Stimulated activated CD4-positive, alpha-beta T cell treated with anti-CD3 and anti-CD28 coated beads, Interleukin-1b, Interleukin-23, amount 100 ng/mL, for 1 hour (primary cell): ENCODE measurements at places on chromosomes 12 and 14.

DNA sequence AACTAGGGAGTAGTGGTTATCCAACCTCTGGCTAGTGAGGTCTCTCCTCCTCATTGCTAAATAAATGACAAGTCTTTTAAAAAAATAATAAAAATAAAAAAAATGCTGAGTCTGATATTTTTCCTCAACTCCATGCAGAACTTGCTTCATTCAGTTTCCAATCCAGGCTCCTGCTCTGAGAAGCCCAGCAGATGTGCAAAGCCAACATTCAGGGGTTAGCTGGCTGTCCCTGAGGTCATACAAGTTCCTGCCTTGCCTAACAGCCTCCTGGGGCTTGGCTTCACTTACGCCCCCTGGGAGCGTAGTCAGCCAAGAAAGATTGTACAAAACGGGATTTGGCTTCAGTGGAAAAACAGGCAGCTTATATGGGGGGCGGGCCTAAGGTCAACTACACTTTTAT lies 23.3 kb downstream of the RTRAF start:
- DNase-seq = no peak

DNA sequence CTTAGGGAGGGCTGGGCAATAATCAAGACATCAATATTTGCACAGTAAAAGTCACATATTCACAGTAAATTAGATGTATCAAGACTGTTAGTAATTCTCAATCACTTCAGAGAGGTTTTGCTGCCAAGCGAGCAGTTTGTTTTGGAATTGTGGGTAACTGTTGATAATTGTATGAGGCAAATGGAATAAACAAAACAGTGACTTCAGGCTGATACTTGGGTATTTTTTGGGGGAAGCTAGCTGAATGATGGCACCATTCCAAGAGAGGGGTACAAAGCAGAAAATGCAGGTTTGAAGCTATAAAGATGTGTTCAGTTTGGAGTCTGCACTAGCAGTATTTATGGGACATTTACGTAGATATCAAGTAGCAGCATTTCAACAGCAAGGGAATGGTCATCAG lies 232.8 kb upstream of the ATP2B1 start:
- no peak for DNase-seq

DNA sequence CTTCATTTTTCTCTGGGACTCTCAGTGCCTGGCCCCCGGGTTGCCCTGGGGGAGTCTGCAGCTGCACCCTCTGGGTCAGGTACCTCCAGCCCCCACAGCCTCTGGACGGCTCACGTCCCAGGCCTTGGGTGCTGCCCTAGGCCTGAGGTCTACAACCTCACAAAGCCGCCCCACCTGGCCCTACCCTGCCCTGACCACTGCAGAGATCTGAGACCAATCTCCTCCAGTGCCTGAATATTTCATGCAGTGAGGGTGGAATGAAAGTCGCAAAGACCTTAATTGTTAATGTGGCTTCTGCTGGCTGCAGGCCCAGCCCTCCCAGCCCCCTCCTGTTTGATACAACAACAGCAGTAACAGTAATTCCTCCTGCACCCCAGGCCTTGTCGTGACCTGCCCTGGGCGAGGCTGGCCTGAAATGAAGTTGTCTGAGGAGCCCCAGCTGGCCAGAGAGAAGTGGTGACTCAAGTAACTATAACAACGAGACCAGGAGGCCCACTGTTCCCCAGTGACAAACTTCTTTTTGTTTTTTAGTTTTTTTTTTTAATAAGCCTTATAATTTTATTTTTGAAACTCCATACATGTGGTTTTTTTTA lies 8.8 kb upstream of the CCDC85C start:
- DNase-seq = no peak

DNA sequence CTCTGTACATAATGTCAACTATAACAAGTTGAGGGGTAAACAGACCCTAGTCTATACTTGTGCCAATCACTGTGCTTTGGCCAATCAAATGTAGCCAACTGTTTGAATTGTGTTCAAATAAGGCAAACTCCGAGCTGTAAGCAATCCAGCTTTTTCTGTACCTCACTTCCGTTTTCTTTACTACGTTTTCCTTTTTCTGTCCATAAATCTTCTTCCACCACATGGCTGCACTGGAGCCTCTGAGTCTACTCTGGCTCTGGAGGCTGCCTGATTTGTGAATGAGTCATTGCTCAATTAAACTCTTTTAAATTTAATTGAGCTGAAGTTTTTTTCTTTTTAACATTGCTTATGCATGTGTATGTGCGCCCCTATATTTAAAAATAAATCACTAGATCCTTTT lies 29.7 kb downstream of the CLEC1A start:
- no peak for DNase-seq

DNA sequence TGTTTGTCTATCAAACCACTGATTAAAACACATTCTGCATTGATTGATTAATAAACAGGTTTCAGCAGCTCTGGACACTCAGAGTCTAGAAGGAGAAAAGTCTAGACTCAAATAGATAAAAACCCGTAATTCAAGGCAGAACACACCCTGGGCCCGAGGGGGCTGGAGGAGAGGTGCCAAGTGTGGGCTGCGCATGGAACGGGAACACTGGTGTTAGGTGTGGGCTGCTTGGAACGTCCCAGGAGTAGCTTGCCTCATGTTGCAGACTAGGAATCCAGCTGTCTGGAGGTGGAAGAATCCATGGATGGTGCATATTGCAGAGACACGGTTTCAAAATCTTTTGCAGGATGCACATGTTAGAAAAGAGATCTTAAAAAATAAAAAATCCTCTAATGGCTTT lies 223.0 kb downstream of the APAF1 start:
- DNase-seq = no peak

GRCh38 chr14:91484744-91485143 lies 25.4 kb downstream of the PPP4R3A start:
- no peak for DNase-seq

DNA sequence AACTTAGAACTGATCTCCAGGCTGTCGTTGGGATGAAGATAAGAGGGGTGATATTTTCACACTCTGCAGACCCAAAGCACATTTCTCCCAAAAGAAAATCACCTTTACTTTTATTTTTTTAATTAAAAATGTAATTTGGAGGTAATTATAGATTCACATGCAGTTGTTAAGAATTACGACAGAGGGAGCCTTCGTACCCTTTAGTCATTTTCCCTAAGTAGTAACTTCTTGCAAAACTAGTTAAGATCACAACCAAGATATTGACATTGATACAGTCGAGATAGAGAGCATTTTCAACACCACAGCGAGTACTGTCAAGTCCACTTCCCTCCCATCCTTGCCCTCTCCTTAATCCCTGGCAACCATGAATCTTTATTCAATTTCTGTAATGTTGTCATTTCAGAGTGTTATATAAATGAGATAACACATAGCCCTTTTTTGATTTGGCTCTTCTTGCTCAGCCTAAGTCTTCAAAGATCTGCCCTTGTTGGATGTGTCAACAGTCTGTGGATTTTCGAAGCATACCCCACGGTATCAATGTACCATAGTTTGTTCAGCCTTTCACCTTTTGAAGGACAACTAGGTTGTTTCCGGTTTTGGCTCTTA lies 39.6 kb downstream of the DNAH10 start:
- DNase-seq = no peak

GRCh38 chr12:88703790-88704189 lies 123.5 kb upstream of the KITLG start:
- no peak for DNase-seq

- DNase-seq = no peak
Measured at GRCh38 chr14:100653409-100653808, 66.2 kb upstream of the BEGAIN start.

GRCh38 chr14:34093883-34094282 lies 143.0 kb upstream of the EGLN3 start:
- DNase-seq = no peak

DNA sequence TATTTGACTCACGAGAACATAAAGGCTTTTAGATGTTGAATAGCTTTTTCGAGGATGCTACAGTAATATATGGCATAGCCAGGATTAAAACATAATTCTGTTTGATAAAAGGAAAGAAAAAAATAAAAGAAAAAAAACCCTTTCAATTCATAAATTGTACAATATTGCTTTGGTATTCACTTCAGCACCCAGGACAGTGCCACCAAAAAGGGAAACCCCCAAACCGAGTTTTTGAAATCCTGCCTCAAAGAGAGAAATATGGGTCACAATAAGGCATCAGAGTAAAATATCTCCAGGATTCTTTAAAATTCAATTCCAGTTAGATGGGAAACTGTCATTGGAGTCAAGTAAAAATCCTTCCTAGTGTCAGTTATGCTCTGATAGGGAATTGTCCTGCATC lies 551.2 kb upstream of the SEL1L start:
- no peak for DNase-seq

DNA sequence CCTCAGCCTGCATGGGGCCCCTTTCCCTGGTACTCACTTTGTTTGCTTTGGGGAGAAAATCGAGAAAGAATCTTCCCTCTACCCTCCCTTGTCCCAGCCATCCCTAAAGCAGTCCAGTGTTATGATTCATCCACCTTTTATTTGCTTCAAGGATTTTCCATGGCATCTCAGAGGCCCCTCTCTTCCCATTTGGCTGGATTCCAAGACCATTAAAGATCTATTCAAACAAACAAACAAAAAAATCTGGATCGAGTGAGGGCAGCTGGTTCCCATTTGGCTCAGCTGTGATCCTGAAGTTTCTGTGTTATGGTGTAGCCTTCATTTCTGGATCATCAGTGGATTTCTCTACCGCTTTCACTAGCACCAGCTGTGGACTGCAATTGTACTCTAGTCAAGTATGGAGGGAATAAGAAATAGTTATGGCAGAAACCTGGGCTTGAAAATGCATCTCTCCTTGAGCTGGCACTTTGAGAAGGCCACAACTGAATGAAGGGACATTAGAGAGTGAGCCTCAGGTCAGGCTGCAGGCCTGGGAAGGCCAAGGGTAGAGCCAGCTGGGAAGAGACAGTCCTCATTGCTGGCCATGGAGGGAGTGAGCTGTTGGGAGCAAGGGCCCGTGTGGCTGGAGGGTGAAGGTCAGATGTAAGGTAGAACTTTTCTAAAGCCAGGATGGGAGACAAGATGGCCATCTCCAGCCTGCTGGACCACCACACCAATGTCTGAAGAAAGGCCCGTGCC lies 13.7 kb downstream of the KRT71 start:
- no peak for DNase-seq

DNA sequence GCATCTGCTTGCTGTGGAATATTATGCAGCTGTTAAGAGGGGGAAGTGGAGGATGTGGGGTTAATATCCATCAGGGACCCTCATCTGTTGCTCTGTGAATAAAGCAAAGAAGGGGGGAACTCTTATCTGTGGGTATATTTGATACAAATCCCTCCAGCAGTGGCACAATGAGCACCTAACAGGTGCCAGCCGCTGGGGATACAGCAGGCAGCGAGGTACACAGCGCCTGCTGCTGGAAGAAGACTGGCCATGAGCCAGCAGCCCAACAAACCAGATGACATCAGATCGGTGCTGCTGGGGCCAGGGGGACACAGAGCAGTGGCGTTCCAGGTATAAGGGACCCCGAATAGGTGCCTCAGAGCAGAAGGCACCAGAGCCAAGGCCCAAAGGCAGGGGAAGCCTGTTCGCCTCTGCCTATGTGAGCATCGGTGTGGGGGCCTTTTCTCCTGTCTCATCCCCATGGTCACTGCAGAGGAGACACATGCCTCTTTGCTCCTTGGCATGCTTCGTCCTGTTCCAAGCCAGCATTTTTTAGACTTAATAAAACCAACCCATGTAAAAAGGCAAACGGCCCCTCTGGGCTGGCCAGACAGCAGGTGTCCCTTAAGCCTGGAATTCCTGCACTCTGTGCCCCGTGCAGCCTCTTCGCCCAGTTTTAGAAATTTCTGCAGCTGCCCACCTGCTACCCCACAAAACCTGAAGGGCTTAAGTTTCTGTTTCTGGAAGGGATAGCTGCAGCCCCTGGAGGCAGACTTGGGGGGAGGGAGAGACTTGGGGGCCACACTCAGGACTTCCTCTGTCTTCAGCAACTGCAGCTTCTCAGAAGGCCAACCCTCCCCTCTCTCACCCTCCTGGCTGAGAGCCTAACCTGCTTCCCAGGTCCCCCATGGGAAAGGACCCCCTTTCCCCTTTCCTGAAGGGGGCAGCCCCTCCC lies 1.6 kb upstream of the CKB start:
- DNase-seq = no peak

- DNase-seq = no peak
Measured at GRCh38 chr12:67807814-67808213, 159.3 kb downstream of the DYRK2 start.

DNA sequence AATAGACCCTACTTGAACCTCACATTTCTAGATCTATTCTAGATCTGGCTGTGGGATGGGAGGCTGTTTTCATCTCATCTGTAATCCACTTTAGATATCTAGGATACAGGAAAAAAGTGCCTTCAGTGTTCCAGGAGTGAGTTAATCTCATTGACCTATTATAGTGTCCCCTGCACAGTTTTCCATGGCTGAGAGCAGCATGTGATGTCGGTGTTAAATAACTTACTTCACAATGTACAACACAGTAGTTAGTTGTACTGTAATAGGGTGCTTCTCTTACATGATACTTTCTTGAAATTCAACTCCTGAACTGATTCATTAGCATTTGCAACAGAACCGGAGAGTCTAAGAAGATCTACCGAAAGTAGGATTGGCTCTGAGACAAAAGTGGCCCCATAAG lies 62.6 kb downstream of the TMEM117 start:
- no peak for DNase-seq

DNA sequence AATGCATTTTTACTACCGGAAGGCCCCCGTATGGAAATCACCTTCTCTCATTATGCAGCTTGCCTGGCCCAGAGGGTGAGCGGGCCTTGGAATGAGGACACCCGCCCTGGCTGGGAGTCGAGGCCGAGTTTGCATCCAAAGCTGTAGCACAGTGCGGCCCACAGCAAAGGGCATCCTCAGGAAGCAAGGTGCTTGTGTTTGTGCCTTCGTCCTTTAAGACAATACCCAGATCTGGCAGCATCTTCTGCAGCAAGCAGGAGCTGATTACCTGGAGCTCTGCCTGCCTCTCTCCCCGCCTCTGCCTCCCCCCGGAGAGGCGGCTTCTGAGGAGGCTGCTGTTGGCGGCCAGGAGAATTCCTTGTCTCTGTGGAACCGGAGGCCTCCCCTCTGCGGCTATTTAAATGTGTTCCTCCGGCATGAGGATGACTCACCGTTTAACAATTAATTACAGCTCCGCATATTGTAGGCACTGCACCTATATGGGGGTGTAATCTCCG lies 145.3 kb downstream of the CACNA1C start:
- no peak for DNase-seq

- no peak for DNase-seq
Measured at GRCh38 chr14:36315159-36315853, 5.1 kb downstream of the MBIP start.

- no peak for DNase-seq
Measured at GRCh38 chr12:129298921-129299320, 445.6 kb downstream of the GLT1D1 start.

GRCh38 chr14:69240527-69241173 lies 19.3 kb upstream of the GALNT16 start:
- DNase-seq = no peak
